Activated CD8-positive, alpha-beta memory T cell treated with anti-CD3 and anti-CD28 coated beads for 4 hours (primary cell): ENCODE measurements at places on chromosomes 7 and 10.

DNA sequence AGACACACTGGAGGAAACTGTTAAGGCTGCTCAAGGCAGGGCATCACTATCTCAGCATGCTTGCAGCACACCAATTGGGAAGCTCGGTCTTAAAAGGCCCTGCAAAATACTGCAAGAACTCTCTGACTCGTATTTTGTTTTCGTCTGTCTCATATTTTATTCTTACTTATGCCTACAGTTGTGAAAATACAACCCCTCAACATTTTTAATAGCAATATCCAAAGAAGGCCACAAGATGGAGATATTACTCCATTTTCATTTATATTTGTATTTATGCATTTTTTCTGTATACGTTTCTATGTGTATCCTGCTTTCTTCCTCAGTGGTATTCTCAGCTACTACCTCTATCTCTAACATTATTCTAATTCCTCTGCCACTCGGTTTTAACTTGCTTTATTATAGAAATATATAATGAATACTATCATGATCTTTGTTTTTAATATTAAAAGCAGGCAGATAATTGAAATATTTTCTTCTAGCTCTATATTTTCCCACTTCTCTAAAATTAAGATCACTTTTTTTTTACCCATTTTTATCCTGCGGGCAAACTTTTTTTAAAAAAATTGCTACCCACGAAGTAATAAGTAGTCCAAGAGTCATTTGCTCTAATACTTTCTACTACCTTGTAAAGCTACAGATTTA, 10.0 kb downstream of the DNAJC1 start:
- DNase-seq, result no peak

- DNase-seq, result no peak
Measured at GRCh38 chr10:71978988-71979691, 14.9 kb downstream of the CHST3 start.

DNA sequence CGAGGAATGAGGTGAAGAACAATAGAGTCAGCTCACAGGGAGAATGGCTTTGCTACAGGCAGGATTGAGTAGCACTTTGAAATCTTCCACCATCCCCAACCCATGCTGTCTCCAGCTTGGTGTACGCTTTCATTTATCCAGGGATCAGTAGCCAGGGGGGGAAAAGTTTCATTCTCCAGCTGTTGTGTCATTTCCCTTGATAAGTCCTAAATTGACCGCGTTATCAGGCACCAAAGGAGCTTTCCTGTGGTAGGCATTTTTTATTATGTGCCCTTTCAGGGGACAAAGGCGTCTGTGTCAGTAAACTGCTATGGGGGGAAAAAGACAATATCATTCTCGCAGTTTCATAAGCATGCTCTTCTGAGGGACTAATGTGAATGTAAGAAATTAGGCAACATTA, 106.6 kb upstream of the YAE1 start:
- DNase-seq, result no peak

- no peak for DNase-seq
Measured at GRCh38 chr7:42642699-42643098, 269.2 kb downstream of the C7orf25 start.

GRCh38 chr10:25457552-25457951, 282.8 kb downstream of the GPR158 start:
- no peak for DNase-seq

- no peak for DNase-seq
Measured at GRCh38 chr10:115706488-115707076, 566.4 kb downstream of the GFRA1 start.

DNA sequence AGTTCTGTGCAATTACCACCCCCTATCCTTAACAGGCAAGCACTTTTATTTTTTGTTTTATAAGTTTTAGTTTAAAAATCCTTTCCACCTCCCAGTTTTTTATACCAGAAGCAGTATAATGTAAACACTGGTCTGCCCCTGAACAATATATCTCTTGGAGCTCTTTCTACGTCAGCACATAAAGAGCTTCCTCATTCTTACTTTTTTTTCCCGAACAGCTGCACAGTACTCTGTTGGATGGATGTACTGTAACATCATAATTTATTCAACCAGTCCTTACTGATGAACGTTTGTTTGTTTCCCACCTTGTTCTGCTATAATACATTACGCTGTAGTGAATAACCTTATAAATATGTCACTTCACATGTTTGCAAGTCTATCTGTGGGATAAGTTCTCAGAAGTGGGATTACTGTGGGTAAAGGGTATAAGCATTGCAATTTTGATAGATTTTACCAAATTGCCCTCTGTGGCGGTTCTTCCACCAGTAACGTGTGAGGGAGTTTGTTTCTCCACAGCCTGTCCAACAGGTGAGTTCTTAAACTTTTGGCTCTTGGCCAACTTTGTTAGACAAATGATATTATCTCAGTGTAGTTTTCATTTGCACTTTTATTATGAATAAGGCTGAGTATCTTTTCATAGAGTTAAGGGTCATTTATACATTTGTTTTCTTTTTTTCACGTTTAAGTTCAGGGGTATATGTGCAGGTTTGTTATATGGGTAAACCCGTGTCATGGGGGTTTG, 32.8 kb downstream of the ADRA2A start:
- no peak for DNase-seq

DNA sequence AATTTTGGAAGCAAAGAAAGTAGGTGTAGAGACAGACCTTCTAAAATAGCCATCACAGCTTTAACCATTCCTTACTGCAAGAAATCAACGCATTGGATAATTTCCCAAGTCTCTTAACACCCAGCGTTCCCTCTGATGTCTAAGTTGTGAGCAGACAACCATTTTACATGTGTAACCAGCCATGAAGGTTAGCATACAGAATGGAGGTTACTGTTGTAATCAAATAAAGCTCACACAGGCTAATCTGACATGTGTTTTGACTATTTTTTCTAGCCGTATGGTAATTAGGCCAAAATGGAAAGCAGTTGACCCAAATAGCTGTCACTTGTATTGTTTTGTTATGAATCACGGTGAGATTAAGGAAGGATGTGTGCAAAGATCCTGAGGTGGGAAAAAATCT, 336.4 kb downstream of the RNLS start:
- no peak for DNase-seq

DNA sequence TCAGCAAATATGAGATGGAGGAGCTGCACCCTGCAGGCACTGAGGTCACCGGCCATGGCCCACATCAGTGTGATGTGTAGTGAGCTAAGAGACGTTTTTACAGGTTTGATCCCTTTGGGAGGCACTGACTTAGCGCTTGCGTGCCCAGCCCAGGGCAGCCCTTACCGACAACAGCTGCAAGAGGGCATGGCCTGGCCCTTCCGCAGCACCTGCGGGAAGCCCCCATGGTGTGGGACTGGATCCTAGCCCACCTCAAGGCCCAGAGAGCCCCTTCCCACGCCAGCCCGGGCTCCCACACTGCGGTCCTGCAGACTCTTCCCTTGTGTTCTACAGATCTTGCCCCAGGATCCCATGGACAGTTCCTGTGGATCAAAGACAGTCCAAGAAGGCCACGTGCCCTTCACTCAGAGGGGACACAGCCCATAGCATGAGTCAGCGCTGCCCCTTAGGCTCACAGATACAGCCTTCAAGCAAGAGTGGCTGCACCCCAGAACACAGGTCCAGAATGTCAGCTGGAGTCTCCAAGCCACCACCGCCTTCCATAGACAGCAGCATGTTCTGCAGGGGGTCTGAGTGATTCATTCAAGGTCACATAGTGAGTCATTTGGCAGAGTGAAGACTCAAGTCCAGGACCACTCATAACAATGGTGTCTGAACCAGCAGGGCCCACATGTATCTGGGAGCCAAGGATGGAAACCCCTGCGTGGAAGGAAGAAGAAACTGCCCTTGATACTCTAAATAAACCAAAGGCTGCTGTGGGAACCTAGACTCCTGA, 25.4 kb downstream of the TLL2 start:
- DNase-seq, result no peak

DNA sequence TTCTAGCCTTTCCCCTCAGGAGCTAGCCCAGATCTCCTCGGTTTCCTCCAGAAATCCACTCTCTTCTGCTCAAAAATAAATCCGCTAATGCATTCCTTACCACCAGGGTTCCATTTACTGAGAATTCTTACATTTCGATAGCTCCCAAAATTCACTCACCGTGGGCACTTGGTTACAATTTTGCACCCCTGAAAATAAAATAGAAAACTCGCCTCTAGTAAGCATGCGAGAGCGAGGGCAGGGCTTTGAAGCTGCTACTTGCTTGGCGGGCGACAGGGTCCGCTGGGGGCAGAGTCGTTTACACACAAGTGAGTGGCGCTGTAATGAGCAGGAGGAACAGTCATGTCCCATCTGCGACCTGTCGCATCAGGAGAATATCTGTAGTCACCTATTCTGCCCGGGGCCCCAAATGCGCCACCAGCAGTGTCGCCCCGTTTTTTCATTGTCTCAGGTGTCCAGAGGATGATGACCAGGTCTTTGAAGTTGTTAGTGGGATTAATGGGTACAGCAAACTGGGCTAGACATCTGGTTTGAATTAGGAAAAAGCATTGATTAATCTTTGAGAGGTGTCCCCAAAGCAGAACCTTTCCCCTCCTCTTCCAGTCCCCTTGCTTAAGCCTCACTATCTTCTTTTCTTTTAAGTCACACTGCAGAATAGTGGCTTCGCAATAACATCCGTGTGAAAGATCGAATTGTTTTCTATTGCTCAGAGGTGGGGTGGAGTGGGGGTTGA, 1.2 kb upstream of the MEOX2 start:
- no peak for DNase-seq

GRCh38 chr7:2048006-2048405, 184.7 kb downstream of the MAD1L1 start:
- no peak for DNase-seq

- DNase-seq, result no peak
Measured at GRCh38 chr7:14760730-14761478, 141.6 kb downstream of the DGKB start.

DNA sequence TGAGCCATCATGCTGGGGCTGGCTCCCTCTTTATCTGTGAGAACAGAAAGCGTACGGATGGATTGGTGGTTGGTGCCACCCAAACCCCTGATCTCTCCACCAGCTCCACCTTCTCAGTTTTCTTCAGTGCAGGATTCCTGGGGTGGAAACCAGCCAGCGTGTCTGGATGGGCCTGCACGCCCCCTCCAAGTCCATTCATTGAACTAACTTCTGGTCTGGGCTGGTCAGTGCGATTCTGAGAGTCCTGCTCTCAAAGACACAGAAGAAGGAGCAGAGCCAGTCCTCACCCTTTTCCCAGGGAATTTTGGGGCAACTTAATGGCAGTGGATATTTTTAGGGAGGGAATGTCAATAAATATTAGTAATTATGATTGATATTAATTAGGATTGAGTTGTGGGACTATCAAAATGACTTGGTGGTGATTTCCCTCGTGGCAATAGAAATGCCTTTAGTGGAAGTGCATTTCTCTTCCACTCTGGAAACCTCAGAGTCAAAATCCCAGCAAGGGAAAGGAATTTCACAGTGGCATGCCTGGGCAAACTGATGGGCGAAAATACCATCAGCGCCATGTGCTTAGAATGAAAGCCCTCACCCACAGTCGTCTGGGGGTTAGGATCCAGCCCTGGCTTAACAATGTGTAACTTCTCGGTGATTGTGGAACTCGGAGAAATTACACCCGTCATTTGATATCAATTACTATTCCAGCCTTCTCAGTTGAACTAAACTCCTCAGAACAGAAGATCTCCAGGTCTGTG, 69.3 kb upstream of the EEPD1 start:
- DNase-seq, result no peak

GRCh38 chr7:135879233-135879632, 97.9 kb downstream of the MTPN start:
- DNase-seq, result no peak

DNA sequence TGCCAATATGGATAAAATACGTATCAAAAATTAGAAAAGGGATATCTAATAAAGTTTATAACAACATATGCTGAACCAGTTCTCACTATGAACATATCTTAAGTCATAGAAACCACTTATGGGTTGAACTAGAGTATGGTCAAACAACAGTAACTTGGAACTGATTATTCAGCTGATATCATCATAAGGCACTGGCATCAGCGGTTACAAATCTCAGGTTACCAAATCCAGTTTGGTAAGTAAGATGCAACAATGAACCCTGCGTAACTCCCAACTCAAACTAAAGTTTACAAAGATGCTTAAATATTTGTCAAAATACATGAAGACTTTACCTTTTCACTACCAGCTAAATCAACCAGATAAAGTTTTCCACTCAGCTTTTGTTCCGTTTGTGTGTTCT, 19.3 kb downstream of the KIF5B start:
- DNase-seq, result no peak

DNA sequence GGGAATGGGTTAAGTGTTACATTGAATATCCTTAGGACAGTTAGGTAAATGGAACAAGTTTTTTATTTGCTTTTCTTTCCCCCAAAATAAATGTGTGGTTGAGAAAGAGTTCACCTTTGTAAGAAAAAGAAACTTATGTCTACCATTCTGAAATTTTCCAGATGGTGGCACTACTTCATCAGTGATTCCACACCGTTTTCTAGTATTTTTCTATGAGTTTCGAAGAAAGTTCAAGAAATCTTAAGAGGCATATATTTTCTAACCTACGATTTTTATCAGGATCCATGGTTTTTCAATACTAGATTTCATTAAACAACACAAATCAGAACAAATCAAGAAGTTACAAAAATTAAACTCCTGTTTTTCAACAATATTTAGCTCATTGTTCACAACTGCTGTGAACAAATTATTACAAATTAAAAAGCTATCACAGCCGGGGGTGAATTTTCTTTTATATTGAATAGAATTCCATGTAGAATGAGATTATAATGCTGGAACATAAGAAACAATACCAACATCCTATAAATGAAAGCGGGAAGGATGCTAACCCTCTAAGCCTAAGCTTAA, 163.1 kb upstream of the NPVF start:
- DNase-seq, result no peak

DNA sequence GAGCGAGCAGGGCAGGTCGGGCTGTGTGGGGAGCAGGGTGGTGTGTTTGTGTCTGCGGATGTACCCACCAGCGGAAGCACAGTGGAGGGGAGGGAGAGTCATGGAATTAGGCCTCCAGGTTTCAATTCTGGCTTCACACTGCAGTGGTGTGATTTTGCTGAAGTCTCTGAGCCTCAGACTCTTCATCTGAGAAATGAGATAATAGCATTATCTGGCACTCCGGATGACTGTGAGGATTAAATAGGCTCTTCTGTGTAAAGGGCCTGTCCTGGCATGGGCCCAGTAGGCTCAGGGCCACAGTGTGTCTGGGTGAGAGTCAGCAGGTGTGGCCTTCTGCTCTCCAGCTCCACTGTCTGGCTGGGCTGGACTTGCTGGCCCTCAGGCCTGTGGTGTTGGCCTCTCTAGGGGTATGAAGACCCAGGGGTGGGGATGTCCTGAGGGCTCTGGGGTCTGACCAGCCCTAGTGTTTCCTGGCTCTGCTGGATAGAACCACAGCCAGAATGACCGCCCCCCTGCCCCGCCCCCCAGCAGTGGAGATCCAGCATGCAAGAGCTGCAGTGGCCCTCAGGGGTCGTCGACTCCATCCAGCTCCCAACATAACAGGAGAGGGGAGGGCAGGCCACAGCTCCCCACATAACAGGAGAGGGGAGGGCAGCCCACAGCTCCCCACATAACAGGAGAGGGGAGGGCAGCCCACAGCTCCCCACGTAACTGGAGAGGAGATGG, 178.6 kb downstream of the RPS24 start:
- DNase-seq, result no peak

- DNase-seq, result no peak
Measured at GRCh38 chr10:88108115-88108610, 244.7 kb downstream of the PTEN start.

- DNase-seq, result no peak
Measured at GRCh38 chr10:78570633-78571235, 498.0 kb upstream of the ZMIZ1 start.
